ENCODE measurements at places on chromosomes 7 and 10.

DNA sequence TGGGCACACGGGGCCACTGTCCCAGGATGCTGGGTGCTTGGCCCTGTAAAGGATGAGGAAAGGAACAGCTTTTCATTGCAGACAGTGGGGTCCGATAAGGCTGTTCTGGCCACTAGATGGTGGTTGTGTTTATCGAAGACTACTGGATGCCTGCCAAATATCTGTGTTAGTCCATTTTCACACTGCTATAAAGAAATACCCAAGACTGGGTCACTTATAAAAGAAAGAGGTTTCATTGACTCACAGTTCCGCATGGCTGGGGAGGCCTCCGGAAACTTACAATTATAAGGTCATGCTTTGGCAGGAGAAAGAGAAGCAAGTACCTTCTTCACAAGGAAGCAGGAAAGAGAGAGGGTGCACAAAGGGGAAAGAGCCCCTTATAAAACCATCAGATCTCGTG, 32.2 kb upstream of the GARS1 start:
- H3K27me3 ChIP-seq, result no peaks in the 10 kb centered on the region
- peaks cover 12% of the 10 kb centered on the region for H3K36me3 ChIP-seq
- no peak for DNase-seq
- no peak overlapping the region for H3K27ac ChIP-seq
- no peaks in the 10 kb centered on the region for H3K4me1 ChIP-seq
- H3K4me3 ChIP-seq, result no peak overlapping the region

- H3K27ac ChIP-seq, result no peak overlapping the region
- H3K36me3 ChIP-seq, result peaks cover 22% of the 10 kb centered on the region
- H3K4me1 ChIP-seq, result peaks cover 4% of the 10 kb centered on the region
- H3K4me3 ChIP-seq, result no peak overlapping the region
Observed at GRCh38 chr7:2950578-2950977, 93.1 kb downstream of the CARD11 start.

DNA sequence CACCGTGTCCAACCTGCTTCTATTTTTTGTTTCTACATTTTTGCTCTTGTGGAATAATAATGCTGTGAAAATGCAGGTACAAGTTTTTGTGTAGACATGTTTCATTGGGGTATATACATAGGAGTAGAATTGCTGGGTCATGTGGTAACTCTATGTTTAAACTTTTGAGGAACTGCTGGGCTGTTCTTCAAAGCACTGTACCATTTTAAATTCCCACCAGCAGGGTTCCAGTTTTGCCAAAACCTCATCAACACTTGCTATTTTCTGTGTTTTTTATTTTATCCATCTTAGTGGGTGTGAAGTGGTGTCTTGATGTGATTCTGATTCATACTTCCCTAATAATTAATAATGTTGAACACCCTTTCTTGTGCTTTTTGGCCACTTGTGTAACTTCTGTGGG, 138.6 kb downstream of the RGS10 start:
- no peak for DNase-seq
- H3K27me3 ChIP-seq, result no peaks in the 10 kb centered on the region
- no peak overlapping the region for H3K27ac ChIP-seq
- H3K36me3 ChIP-seq, result peaks cover 6% of the 10 kb centered on the region
- H3K4me1 ChIP-seq, result peaks cover 7% of the 10 kb centered on the region

DNA sequence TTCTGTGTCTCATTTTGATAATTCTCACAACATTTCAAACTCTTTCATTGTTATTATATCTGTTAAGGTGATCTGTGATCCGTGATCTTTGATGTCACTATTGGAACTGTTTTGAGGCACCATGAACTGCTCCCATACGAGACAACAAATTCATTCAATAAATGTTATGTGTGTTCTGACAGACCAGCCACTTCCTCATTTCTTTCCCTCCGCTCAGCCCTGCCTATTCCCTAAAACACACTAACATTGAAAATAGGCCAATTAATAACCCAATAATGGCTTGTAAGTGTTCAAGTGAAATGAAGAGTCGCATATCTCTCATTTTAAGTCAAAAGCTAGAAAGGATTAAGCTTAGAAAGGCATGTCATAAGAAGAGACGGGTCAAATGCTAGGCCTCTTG, 45.2 kb downstream of the RNF133 start:
- H3K36me3 ChIP-seq, result no peaks in the 10 kb centered on the region
- no peaks in the 10 kb centered on the region for H3K4me1 ChIP-seq
- no peaks in the 10 kb centered on the region for H3K27me3 ChIP-seq
- no peak for DNase-seq

GRCh38 chr10:51014680-51015389, 59.5 kb upstream of the PRKG1 start:
- no peaks in the 10 kb centered on the region for H3K36me3 ChIP-seq
- DNase-seq, result no peak
- no peak overlapping the region for H3K27ac ChIP-seq
- H3K4me1 ChIP-seq, result no peaks in the 10 kb centered on the region
- H3K4me3 ChIP-seq, result no peak overlapping the region
- no peaks in the 10 kb centered on the region for H3K27me3 ChIP-seq

DNA sequence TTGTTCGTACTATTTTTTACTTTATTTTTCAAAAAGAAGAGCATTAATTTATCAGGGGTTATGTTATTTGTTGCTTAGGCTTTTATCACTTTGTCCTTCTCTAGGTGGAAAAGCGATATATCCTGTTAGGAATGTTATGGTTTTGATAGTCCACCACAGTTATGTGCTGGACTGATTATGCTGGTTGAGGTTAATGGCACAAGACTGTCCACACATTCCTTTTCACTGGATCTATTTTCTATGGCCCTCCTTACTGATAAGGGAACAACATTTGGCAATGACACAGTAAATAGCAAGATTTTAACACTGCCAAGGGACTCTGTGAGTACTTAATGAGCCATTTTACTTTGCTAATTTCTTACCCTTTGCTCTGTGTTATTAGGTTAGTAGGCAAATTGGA, 1212.3 kb downstream of the NXPH1 start:
- H3K27ac ChIP-seq, result no peak overlapping the region
- H3K4me1 ChIP-seq, result no peaks in the 10 kb centered on the region
- DNase-seq, result no peak
- H3K4me3 ChIP-seq, result no peak overlapping the region
- H3K36me3 ChIP-seq, result no peaks in the 10 kb centered on the region
- no peaks in the 10 kb centered on the region for H3K27me3 ChIP-seq

GRCh38 chr10:106682175-106682574, 482.3 kb downstream of the SORCS1 start:
- H3K27ac ChIP-seq, result no peak overlapping the region
- no peaks in the 10 kb centered on the region for H3K27me3 ChIP-seq
- H3K36me3 ChIP-seq, result no peaks in the 10 kb centered on the region
- no peak overlapping the region for H3K4me3 ChIP-seq

- H3K27me3 ChIP-seq, result no peaks in the 10 kb centered on the region
- H3K27ac ChIP-seq, result no peak overlapping the region
- no peaks in the 10 kb centered on the region for H3K36me3 ChIP-seq
- no peaks in the 10 kb centered on the region for H3K4me1 ChIP-seq
Observed at GRCh38 chr10:53064614-53065013, 292.0 kb upstream of the MBL2 start.

GRCh38 chr7:95421000-95421846, 13.6 kb downstream of the PON2 start:
- H3K4me3 ChIP-seq, result no peak overlapping the region
- no peak overlapping the region for H3K27ac ChIP-seq
- DNase-seq, result no peak
- no peaks in the 10 kb centered on the region for H3K4me1 ChIP-seq
- no peaks in the 10 kb centered on the region for H3K36me3 ChIP-seq
- no peaks in the 10 kb centered on the region for H3K27me3 ChIP-seq

GRCh38 chr10:92757711-92758104, 68.0 kb downstream of the HHEX start:
- peak overlapping the region; percentile 77 for H3K27ac ChIP-seq
- H3K4me1 ChIP-seq, result peaks cover 34% of the 10 kb centered on the region
- H3K36me3 ChIP-seq, result no peaks in the 10 kb centered on the region

- H3K36me3 ChIP-seq, result no peaks in the 10 kb centered on the region
- H3K27me3 ChIP-seq, result no peaks in the 10 kb centered on the region
- no peaks in the 10 kb centered on the region for H3K4me1 ChIP-seq
Observed at GRCh38 chr7:18287482-18287881, 208.1 kb upstream of the HDAC9 start.

DNA sequence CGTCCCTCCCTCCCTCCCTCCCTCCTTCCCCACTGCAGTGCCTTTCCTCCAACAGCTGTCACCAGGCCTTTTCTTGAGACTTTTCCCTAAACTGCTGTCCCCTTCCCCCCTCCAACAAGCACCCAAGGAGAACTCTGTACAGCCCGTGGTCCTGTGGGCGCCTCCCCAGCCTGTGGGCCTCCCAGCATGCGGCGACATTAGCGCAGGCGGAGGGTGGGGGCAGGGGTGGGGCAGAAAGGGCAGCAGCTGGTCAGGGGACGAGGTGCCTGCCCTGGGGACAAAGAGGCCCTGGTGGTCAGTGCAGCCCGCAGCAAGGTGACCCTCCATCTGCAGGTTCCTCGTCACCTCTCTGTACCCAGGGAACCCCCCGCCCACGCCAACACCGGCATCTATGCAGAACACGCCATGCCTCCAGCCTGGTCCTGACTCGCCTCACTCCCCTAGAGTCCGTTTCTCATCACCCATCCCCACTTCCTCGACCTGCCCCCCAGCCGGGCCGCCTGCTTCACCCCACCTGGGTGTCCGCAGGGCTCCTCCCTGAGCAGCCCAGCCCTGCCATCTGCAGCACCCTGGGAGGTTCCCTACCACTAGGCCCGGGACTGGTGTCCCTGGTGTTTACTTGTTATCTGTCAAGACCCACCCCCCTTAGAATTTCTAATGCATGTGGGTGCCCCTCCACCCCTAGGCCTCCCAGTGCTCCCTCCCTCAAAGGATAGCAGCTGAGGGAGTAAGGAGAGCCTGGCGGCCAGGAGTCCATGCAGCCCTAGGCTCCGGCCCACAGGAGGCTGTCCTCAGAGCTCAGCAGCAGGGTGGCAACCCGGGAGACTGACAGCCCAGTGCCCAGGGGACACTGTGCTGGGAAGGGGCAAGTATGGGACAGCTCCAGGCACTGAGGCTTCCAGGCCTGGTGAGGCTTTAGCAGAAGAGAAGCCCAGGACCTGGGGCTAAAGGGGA, 147.8 kb downstream of the ARHGAP22 start:
- no peaks in the 10 kb centered on the region for H3K27me3 ChIP-seq
- H3K36me3 ChIP-seq, result no peaks in the 10 kb centered on the region
- DNase-seq, result no peak
- H3K4me1 ChIP-seq, result no peaks in the 10 kb centered on the region
- H3K4me3 ChIP-seq, result no peak overlapping the region

All from GM12878 (cell line).